ENCODE measurements at places on chromosomes 11 and 22.

GRCh38 chr11:76918941-76919386 lies 58.2 kb downstream of the ACER3 start:
- no peak for DNase-seq

DNA sequence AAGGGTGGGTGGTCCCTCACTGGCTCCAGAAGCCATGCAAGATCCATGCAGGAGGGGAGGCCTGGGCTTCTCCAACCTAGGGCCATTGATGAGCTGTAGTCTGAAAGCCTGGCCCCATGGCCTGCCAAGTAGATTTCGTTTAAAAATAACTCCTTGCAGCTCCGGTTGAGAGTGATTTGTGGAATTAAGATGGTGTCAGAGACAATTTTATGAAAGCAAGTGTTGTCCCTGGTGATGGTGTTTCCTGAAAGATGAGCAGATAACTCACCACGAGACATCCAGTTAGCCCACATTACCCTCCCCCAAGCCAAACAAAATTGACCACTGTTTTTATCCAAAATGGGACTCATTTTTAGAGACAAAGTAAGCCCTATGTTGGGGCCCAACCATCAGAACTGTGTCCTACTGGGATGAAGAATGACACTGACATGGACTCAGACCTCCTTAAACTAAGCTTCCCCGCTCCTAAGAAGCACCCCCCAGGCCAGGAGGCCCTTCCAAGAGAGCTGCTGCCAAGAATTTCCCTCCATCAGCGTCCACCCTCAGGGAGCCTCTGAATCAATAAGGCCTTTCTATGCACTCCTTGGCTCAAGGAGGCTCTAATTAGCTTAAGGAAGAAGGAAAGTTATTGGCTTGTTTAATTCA lies 174.2 kb upstream of the NCAM1 start:
- no peak for DNase-seq

GRCh38 chr11:86933891-86934581 lies 21.2 kb downstream of the FZD4 start:
- no peak for DNase-seq

DNA sequence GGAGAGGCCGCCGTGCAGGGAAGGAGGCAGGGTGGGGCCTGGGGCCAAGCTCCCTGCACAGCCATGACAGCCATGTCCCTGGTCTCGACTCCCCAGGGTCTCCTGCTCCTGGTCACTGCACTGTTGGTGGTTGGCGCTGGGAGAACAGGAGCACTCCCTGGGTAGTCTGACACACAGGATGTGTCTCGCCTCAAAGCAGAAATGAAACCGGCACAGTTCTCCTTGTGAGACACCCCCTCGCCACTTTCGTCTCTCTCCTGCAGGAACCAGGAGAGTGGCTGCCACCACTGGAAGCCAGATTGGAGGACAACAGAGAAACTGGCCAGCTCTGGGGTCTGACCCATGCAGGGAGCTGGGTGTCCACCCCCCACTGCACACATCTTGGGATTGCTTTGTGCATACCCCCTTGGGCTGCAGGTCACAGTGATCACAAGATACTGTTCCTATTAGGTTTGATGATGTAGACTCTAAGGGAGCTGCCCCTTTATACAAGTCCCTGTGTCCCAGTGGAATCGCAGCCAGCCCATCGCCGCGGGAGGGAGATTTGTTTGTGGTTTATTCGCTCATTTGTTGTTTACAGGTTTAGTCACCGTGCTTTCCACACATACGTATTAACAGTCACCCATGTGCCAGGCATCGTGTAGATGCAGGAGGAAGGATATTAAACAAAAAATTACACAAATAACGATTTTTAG lies 27.0 kb upstream of the YWHAH start:
- no peak for DNase-seq

- no peak for DNase-seq
Measured at GRCh38 chr11:76734456-76735420, 48.4 kb upstream of the TSKU start.

DNA sequence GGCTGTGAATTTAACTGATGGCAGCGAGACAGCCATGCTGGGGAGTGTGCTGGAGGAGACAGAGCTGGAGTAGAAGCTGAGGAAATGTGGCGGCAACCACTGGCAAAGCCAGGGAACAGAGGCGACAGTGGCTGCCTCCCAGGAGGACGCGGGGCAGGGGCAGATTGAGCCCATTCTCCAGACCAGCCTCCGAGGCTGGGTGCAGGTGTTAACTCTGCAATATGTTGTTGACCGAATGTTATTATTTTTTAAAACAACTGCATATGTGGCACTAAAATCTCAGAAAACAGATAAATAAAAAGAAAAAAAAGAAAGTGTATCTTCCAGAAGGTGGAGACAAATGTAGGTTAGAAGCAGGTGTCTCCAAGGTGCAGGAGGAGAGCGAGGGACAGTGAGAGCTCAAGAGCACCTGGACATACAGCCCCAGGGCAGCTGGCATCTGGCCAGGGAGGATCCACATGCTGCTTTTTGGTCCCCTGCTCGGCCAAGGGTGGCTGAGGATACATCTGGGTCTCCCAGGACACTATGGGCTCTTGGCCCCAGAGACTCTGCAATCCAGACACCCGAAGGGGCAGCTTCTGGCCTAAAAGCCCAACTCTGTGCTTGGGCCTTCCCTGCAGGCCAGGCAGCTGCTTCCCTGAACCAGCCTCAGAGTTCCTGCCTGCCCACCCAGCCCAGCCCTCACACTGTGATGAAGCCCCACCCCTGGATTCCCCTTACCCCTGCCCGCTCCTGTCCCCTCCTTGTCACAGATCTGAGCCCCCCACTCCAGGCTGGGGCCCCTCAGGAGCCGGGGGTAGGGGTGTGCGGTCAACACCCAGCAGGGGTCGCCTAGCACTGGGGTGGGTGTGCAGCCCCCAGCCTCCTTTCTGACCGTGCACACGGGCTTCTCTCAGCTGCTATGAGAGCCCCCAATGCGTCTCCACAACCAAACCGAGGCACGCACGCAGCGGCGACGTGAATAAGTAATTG lies 12.9 kb downstream of the RTN4R start:
- DNase-seq, result no peak

DNA sequence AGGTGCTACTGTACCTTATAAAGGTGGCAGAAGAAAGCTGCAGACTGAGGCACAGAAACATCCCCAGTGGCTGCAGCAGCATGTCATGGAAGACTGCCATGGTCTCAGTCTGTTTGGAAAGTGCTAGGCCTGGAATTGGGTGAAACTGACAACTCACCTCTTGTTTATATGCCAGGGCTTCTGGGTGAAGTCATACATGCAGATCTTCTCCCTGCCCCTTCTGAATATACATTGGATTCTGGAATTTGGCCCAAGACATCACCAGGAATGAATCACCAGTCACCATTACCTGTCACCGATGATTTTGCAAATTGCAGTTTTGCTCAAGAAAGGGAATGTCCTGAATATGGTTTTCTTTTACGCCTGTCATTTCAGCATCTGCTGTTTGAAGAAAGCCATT lies at the start of gene PLET1:
Gene PLET1, minus strand, starts transcription at position 371 of the 400 bp plus-strand sequence. Its CDS starts 271 bp downstream, at position 100.
- no peak for DNase-seq

DNA sequence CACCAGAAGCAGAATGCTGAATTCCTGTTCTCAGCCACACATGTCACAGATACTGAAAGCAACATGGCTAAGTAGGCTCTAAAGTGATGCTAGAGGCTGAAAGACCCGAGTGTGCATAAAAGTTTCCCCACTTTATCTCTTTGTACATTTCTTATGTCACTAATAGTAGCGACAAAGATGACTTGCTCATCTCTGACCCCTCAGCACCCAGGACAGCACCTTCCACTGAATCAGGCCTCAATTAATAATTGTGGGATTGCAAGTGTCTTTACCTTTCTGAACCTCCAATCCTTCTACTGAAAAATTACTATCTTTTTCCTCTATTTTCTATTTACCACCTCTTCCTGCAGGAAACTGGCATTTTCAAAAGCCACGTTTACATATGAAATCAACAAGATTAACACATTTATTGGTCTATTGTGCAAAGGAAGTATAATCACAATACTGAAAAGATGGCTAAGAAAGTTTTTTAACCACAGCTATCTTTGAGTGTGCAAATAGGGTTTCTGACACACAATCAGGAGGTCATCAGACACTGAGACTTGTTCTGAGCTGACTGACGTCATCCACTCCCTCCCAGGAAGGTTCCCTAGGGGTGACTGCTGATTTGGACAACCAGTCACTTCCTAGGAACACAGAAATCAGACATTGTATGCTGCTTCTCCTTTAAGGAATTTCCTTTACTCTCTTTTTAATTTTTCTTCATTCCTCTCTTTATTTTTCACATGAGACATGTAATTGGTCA lies 213.9 kb upstream of the ISX start:
- DNase-seq, result no peak

GRCh38 chr22:17110791-17111550 lies 10.2 kb downstream of the TMEM121B start:
- no peak for DNase-seq

GRCh38 chr11:83249972-83250593 lies 36.1 kb downstream of the CCDC90B start:
- DNase-seq, result no peak

GRCh38 chr11:76638270-76639197 lies 32.0 kb downstream of the LRRC32 start:
- DNase-seq, result no peak

GRCh38 chr11:117996058-117996457 lies 9.9 kb downstream of the IL10RA start:
- no peak for DNase-seq

DNA sequence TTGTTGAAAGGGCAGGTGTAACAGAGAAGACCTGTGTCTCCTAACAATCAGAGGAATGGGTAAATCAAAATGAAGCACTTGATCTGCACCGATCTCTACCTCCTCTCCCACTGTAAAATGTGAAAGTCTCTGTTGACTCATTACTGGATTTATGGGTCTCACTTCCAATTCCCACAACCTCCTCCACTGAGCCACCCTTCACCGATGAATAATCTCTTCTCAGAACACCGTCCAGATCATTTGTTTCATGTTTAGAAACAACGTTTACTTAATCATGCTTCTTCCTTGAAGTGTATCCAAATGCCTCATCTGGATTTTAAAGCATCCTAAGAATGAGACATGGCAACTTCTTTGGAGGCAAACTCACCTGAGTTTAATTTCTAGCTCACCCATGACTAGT lies 643.6 kb downstream of the ETS1 start:
- no peak for DNase-seq

- no peak for DNase-seq
Measured at GRCh38 chr11:32105871-32106560, 15.1 kb downstream of the RCN1 start.

DNA sequence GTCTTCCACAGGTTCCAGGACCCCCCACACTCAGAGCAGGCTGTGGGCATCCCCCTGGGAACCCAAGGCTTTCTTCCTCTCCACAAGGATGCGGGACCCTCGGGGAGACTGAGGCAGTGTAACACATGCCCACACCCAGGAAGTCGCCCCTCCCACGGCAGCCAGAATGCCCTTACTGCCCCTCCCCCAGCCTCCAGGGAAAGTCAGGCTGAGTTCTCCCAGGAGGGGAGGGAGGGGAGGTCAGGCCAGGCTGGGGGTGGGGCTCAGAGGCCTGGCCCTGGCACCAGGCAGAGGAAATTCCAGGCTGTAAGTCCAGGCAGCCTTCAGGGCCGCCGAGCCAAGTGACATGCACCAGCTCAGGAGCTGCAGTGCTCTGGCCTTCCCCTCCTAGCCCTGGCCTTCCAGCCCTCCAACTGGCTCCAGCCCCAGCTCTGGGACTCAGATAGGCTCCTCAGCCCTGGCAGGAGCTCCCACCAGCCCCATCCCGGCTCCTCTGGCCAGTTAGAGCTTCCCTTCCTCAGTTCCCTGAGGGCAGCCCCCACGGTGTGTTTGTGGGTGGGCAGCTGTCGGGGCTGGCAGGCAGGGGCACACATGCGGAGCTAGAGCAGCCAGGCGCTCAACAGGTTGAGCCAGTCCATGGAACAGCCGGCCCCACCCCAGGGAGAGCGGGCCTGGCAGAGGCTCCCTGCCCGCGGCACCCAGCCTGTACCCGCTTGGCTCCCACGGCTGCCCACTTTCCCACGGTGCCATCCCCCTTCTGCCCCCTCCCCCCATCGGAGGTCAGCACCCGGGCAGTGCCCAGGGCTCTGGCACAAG lies 3.6 kb downstream of the BCL9L start:
- no peak for DNase-seq

DNA sequence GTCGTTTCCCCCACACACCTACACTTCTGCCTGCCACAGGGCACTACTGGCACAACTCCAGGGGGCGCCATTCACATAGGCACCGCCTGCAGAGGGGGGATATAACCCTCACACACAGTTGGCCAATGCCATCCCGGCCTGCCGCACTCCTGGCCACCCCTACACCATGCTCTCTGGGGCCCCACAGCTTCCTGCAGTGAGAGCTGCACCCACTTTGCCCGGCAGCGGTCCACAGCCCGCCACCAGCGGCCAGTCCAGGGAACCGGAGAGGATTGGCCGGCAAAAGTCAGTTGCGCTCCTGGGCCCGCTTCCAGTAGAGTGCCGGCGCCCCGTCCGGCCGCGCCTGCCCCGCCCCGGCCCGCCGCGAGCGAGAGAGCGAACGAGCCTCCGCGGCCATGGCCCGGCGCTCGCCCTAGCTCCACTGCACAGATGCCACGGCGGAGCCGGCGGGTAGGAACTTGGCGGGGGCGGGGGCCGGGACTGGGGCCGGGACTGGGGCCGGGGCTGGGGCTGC lies 25.6 kb upstream of the SUSD2 start:
- DNase-seq, result no peak

GRCh38 chr11:5124891-5125620 lies 13.1 kb downstream of the OR52A5 start:
- no peak for DNase-seq

DNA sequence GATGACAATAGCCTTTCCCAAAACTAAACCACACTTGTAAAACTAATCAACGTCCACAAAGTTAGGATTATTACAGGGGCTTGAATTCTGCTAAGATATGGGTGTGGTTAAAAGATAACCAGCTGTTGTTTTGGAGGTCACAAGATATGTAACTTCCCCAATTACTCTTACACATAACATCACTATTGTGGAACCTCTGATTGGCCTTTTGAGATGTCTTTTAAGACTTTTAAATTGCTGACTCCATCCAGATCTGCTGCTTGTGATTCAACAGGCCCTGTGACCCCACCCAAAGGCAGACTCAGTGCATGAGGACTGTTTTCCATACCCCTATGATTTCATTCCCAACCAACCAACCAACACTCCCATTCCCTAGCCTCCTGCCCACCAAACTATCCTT lies 893.9 kb downstream of the OPCML start:
- DNase-seq, result no peak

GRCh38 chr22:22692707-22693530 lies 48.5 kb downstream of the GGTLC2 start:
- peak; percentile 23 for DNase-seq

Data from stimulated activated CD8-positive, alpha-beta memory T cell treated with anti-CD3 and anti-CD28 coated beads, Interleukin-12 subunit alpha, Interleukin-12 subunit beta, amount 100 ng/mL, for 4 hours (primary cell).